NCI-H1417 treated with DMSO at 0.1 percent for 48 hours (cell line): ENCODE measurements at places on chromosomes 3 and 15.

DNA sequence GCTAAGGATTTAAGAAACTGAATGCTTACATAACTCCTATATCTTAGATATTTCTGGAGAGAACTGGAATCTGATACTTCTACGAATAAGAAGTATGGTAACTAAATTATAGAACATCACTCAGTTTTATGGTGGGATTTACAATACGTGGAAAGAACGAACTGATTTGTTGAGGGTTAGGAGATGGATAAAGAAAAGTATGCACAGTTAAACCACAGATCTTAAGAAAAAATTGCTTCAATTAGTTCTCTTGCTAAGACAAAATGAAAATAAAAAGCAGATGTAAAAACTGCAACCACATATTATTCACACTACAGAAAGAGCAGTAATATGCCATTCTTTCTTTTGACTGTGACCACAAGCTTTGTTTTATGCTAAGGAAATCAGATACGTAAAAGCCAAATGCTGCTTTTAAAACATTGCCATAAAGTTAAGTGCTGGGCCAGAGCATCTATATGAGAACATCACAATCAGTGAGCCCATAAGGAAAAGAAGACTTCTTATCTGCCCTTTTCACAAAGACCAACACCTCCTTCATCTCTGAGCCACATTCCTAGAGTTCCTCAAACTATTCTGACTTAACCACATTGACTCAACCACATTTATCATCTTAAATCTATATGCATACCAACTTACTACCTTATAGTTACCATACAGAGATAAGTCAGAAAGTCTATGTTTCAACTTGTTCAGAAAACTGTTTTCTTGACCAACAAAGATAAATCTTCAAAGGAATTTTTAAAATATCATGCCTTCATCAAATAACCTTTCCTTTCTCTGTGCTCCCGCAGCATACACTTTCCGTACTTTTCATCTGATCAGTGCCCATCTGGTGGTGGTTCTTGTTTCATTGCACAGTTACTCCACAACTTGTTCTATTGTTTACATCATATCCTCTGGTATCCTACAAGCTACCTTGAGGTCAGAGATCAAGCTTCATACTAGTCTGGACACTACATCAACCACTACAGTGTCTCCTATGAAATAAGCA lies 61.7 kb downstream of the FSIP1 start:
- no peak for DNase-seq

DNA sequence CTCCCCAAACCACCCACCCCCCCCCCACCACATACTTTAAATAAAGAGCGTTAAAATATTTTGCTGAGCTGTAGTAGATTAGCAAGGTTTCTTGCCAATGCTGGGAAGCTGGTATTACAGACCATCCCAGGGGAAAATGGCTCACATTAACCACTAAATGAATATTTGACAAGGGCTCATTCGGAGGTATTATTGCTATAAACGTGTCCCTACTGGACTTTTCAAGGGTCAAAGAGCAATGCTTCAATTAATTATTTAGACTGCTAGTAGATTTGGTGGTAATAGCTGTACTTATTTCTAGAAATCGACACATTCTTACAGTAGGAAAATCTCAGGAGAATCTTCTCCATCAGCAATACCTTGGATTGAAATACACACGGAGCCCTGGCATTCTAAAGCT lies 5.2 kb downstream of the SOX2 start:
- no peak for DNase-seq

GRCh38 chr3:27526614-27527315 lies 42.6 kb upstream of the SLC4A7 start:
- no peak for DNase-seq

- no peak for DNase-seq
Measured at GRCh38 chr15:70187331-70187730, 89.6 kb upstream of the TLE3 start.

- no peak for DNase-seq
Measured at GRCh38 chr3:114057011-114057347, 442 bp downstream of the QTRT2 start.

GRCh38 chr15:77024273-77025082 lies 29.6 kb downstream of the PSTPIP1 start:
- no peak for DNase-seq

DNA sequence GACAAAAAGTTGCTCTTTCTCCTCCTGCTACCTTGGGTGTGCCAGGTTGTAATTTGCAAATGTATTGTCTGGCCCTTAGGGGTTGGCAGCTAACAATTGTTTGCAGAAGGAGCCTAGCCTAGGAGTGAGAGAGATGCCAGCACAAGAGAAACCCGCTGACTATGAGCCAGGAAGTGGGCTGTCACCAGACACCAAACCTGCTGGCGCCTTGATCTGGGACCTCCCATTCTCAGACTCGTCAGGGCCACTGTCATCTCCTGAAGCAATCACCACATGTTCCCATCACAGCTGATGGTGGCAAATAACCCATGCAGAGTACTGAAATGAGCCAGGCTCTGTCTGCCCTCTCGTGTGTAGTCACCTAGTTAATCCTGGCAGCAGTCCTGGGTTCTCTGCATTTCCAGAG lies 406.4 kb upstream of the NPAP1 start:
- DNase-seq: no peak

GRCh38 chr3:16337856-16338540 lies 73.0 kb downstream of the OXNAD1 start:
- DNase-seq: no peak
